Foreskin fibroblast (primary cell): ENCODE measurements at places on chromosomes 5 and 9.

- DNase-seq, result no peak
Measured at GRCh38 chr5:160496784-160497183, 75.1 kb downstream of the PTTG1 start.

GRCh38 chr9:116238776-116239340, 85.3 kb downstream of the PAPPA start:
- no peak for DNase-seq

DNA sequence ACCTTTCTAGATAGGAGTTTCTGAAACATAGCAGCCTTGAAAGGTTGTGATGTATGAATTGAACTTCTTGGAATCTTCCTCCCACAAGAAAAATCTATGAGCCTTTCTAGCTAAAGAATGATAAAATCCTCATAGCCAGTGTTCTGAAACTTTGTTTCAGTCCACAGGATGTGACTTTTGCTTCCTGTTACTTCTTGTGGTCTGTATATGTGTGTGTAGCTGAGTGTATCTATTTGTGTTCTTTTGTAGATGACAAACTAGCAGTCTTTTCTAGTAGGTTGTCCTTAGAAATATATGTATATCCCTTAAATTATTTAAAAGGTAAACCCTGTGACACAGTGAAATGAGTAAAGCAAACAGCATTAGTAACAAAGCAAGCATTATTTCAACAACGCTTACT, 188.8 kb downstream of the MRPS30 start:
- no peak for DNase-seq

DNA sequence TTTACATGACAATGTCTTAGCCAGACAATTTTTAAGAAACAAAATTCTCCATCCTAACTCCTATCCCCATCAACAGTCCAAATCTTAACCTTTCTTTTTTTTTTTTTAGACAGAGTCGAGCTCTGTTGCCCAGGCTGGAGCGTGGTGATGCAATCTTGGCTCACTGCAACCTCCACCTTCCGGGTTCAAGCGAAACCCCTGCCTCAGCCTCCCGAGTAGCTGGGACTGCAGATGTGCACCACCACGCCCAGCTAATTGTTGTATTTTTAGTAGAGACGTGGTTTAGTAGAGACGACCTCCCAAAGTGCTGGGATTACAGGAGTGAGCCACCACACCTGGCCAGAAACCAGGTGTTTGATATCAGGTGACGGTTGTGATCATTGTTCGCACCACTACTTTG, 10.2 kb downstream of the ABL1 start:
- DNase-seq, result no peak

DNA sequence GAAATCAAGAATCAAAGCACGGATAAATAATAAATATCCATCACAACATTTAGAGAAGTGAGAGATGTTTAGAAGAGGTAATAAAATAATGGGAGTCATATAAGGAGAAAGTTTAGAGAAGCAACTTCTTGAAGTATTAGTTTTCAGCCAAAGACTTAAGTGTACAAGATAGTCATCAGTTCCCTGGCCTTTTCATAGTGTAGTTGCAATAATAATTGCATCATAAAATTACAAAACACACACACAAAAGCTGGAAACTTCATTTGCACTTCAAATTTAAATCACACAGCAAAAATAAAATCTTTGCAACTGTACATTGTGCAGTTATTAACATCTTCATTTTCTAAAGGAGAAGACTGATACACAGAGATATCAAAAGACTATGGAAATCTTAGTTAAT, 319.1 kb upstream of the RGMB start:
- DNase-seq, result peak; percentile 31

DNA sequence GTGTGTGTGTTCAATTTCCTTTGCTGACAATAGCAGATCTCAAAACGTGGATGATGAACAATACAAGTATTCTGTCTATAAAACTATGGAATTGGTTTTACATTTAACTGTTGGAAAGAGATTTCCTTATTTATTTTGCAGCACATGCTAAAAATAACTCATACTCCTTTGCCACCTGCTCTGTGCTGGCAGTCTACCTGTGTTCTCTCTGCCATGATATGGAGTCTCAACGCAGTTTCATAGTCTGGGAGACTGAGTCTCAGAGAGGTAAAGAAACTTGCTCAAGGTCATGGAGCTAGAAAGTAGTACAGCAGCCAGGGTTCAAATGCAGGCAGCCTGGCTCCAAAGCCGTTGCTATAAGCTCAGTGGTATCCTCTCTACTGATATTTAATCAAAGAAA, 466.0 kb upstream of the DAP start:
- no peak for DNase-seq

GRCh38 chr9:20384642-20385041, 237.7 kb downstream of the MLLT3 start:
- DNase-seq, result peak; percentile 52

DNA sequence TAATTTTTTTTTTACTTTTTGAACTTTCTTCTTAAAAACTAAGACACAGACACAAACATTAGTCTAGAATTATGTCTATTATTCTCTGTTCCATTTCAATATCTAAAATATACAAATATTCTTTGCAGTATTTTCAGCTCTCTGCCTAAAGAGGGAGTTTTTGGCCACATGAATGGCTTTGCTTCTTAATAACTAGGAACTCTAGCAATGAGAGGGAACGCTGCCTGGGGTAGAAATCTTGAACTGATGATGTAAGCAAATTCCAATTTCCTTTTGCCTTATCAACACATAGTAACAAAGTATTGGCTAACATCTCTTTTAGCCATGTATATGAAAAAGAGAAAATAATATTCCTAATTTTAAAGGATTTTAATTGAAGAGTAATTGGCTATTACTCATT, 51.9 kb downstream of the SLC25A46 start:
- DNase-seq, result peak; percentile 80

- DNase-seq, result no peak
Measured at GRCh38 chr9:116656501-116656971, 30.6 kb upstream of the TRIM32 start.

DNA sequence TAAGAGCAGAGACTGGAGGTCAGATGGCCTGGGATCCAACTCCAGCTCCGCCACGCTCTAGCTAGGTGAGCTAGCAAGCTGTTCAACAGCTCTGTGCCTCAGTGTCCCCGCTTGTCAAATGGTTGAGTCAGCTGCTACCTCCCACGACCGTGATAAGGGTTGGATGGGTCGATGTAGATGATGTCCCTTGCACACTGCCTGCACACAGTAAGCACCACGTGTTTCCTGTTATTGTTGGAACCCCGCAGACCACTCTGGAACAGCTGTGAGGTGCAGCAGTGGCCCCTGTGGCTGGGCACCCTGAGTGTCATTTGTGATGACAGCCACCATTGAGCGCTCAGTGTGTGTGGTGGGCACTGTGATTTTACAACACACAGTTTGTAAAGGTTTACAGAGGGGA, 54.0 kb upstream of the CTSL start:
- no peak for DNase-seq
